Activated CD8-positive, alpha-beta memory T cell treated with anti-CD3 and anti-CD28 coated beads, Interleukin-2, amount 10 ng/mL, durations not matched to agents 7 days and 5 days (primary cell): ENCODE measurements at places on chromosomes 5 and 9.

DNA sequence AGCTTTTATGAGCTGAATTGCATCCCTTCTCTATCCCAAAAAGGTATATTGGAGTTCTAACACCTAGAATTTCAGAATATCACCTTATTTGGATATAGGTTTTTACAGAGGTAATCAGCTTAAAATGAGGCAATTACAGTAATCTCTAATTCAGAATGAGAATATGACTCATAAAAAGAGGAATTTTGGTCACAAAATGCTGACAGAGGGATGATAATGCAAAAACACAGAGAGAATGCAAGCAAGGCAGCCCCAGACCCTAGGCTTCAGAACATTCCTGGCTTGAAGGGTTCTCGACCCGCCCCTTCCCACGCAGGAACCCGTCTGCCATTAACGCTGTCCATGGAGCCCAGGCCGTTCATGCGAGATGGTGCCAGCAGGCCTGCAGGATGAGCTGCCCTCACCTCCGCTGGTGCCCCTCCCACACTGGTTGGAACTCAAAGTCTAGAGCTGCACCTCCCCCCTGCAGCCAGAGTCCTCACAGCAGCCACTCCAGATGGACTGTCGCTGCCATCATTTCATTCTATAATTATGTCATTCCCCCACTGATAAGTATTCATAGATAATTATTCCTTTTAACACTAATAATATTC, 1173.4 kb upstream of the ACO1 start:
- DNase-seq, result no peak

- peak; percentile 76 for DNase-seq
Observed at GRCh38 chr5:66814146-66814991, 218.2 kb downstream of the MAST4 start.

DNA sequence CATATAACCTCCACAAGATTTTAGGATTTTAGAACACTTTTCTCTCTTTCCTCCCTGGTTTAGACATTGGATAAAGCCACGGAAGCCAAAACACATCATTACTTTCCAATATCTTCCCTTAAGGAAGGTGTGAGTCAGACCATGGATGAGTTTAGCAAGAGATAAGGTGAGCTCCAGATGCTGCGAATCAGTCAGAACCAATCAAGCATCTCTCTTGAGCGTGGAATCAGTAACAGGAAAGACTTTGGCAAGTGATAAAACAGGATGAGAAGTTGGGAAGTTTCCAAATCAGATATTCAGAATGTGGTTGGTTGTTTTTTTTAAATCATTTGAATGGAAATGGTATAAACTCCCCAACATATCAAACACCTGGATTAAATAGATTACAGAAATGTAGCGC, 397.8 kb downstream of the EFNA5 start:
- no peak for DNase-seq

- DNase-seq, result no peak
Observed at GRCh38 chr5:58228896-58229295, 231.0 kb downstream of the PLK2 start.

DNA sequence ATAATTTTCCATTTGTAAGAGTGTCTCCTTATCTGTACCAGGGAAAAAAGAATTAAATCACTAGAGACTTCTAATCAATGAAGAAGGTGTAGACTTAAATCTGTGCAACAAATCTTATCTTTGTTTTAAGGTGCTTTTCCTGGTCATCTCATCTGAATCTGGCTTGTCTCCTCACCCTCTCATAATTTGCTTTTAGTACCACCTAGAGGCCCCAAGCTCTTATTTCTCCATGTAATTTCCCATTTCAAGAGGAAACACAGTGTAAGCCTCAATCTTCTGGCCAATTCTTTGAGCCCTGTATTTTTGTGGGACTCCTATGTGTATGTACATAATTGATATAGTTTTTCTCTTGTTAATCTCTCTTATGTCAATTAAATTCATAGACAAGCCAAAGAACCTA, 1975.3 kb upstream of the CDH6 start:
- no peak for DNase-seq
